ENCODE measurements at places on chromosomes 11 and 22.
A peak's percentile ranks its signal among the peaks of the same experiment; 100 is the strongest.

DNA sequence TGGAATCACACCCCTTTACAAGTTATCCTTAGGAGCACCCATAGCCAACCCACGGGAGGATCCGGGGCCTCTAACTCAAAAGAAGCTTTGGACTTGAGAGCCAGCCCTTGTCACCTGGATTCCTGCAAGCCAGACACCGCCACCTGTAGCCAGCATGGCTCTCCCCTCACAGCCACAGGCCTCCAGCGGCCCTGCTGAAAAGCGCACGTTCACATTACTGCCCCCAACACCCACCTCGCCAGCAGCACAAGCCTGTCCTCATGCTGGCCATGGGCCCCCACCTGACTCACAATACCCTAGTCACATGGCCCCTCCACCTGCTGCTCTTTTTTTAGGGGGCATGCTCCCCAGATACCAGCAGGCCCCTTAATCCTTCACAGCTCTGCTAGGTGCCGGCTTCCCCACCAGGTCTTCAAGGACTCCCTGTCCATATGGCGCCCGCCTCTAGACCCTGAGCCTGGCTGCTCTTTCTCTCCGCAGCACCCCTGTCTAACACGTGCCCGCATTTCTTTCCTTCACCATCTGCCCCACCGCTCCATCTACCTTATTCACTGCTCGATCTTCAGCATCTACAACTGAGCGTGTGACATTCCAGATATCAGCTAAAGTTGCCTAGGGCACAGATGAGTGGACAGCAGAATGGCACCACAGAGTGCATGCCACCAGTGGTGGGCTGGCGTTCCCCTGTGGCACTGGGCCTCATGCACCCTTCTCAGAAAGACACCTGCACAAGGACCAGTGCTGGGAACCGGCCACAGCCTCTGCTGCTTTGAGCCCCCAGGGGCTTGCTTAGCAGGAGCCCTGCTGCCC lies 6.6 kb downstream of the CARS1 start:
- no peak for DNase-seq

DNA sequence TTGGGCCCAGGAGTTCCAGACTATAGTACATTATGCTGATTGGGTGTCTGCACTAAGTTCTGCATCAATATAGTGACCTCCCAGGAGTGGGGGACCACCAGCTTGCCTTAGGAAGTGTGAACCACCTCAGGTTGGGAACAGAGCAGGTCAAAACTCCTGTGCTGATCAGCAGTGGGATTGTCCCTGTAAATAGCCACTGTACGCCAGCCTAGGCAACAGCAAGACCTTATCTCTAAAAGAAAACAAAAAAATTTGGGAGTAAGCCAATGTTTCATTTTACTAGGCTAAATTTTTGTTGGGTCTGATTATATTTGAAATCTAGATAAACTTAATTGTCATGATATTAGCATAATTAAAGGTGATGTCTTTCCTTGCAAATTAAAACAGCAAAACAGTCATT lies 3.4 kb downstream of the DEPDC5 start:
- no peak for DNase-seq

DNA sequence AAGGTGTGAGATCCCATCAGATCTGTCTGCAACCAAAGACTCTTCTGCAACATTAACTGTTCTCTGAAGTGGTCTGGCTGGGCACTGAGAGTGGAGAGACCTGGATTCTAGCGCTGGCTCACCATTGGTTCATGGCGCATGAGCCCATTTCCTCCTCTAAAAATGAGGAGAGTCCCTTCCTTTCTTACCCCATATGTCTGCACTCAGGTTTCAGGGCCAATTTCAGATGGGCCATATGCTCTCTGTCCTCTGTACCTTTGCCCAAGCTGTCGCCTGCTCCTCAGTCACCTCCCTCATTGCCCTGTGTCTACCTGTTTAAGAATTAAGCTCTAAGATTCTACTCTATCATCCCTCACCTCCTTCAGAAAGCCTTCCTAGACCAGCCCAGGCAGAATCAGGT lies 484.7 kb downstream of the INSC start:
- no peak for DNase-seq

- no peak for DNase-seq
Measured at GRCh38 chr11:104366321-104366734, 202.4 kb upstream of the PDGFD start.

- DNase-seq, result no peak
Measured at GRCh38 chr11:19713196-19714021, 772 bp downstream of the NAV2 start.

- no peak for DNase-seq
Measured at GRCh38 chr11:63841554-63841953, 2.6 kb downstream of the MARK2 start.

- no peak for DNase-seq
Measured at GRCh38 chr11:78586452-78587046, 11.9 kb upstream of the NARS2 start.

DNA sequence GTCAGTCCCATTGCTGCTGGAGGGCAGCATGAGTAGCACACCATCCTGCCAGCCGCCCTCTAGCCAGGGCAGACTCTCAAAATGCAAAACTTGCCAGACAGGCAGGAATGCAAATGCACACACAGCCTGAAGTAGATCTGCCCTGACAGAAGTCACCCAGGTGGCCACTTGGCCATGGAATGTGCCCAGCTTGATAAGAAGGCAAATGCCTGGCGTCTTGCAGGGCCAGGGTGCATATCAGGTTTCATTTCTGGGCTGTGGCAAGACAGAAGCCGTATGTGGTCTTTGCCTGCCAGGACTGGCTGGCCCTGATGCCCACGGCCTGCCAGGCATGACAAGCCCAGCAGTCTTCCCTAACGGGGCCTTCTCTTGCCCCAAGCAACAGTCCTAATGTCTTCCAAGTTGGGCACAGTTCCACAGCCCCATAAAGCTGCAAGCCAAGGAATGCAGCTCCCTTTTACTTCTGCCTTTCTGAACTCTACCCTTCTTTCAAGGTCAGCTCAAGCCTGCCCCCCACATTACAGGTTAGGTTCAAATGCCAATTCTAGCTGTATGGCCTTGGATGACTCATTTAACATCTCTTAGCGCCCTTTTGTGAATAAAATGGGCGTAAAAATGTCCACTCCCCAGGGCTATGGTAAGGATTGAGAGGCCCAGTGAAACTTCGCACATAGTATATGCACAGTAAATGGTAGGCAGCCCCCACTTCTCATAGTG lies 29.7 kb downstream of the POU2AF3 start:
- DNase-seq, result no peak

DNA sequence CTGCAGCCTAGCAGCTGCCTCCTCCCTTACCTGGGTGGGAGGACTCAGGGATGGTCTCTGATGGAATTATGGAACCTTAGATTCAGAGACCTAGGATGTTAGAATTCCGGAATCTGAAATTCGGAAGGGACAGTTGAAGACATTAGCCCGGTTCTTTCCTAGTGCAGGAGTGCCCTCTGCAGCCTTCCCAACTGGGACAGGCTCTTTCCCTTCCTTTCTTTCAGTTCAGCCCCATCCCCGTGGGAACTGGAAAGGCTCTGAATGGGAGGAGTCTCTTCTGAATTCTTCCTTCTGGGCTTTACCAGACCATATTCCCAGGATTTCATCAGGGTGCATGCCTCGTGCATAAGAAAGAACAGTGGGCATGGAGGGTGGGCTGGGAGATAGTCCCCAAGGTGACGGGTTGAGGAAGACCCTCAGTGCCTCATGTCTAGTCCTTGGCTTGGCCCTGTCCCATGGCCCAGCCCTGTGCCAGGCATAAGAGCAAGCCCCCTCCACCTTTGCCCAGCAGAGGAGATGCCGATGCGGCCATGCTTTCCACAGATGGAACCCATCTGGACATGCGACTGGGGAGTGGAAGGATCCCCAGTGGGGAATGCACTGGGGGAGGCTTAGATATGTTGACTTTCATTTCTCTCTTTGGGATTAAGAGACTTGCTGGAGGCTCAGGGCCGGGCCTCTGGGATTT lies 14.4 kb downstream of the DNAJB13 start:
- no peak for DNase-seq

- no peak for DNase-seq
Measured at GRCh38 chr11:93525601-93526345, 17.4 kb downstream of the SMCO4 start.

DNA sequence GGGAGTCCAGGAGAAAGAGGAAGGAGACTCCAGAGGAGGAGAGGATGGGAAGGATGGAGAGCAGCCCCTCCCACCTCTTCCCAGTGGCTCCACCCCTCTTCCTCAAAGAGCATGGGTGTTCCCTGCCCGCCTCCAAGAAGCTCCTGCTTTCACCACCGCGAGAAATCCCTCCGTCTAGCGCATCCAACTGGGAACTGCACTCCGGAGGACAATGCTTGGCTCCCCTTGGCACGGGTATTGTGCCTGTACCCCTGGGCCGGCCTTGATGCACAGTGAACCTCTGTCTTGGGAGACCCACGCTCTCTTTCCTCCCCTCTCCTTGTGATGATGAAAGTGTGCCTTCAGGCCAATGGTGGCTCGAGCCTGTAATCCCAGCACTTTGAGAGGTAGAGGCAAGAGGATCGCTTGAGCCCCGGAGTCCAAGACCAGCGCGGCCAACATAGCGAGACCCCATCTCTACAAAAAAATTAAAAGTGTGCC lies 14.9 kb upstream of the ADA2 start:
- no peak for DNase-seq

- DNase-seq, result peak; percentile 33
Measured at GRCh38 chr22:40009951-40010671, 15.4 kb downstream of the FAM83F start.

- no peak for DNase-seq
Measured at GRCh38 chr11:36425561-36426081, 84.5 kb downstream of the TRAF6 start.

DNA sequence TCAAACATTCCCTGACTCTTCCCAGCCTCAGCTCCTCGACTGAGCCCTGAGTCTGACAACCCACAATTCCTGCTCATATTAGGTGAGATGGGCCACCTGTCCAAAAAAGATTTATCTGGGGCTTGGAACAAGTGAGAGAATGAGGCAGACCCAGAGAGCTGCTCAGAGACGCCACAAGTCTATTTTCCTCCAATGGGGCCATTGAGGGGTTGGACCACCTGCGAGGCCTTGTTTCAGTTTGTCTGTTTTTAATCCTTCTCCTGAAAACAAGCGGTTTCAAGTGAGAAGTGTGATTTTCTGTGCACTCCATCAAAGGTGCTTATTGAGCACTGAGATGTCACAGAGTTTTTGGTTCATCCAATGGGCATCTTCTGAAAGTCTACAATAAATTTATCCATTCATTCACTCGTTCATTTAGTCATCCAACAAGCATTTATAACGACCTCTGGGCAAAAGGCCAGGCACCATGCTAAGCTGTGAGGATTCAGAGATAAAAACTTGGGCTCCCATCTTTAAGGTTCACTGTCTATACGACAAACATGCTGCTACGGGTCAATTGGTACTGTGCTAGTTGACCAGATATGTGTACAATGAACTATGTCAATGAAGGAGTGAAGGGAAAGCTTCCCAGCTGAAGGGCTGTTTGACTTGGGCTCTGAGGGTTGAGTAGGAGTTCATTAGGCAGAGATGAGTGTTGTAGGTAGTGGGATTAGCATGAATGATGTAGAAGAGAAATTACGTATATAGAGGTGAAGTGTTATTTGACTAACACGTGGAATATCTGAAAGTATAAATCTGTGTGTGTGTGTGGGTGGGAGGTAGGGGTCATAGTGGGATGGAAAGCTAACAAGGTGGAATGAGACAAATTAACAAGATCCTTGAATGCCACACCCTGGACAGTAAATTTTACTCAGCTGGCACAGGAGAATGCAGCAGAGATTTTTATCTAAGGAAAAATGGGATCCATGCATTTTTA lies 168.9 kb downstream of the MIAT start:
- no peak for DNase-seq

GRCh38 chr11:123576501-123576900 lies 77.9 kb downstream of the SCN3B start:
- DNase-seq, result no peak

DNA sequence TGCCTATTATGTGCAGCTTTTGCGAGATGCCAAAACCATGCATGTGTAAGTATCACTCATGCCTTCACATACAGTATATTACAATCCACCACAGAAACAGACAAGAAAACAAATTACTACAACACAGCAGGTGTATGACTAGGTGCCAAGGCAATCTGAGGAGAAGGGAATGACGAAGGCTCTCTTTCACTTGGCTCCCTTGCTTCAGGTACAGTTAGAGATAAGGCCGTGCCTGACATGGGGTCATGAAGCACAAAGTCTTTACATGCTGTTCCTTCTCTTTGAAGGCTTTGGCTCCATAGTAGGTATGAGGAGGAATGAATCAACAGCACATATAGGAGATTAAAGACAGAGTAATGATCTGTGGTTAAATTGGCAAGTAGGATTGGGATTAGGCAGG lies 65.2 kb upstream of the FSHB start:
- DNase-seq, result no peak

- no peak for DNase-seq
Measured at GRCh38 chr22:50626850-50627641, 906 bp downstream of the ARSA start.

- DNase-seq, result no peak
Measured at GRCh38 chr22:22161924-22162851, 82.4 kb upstream of the VPREB1 start.

DNA sequence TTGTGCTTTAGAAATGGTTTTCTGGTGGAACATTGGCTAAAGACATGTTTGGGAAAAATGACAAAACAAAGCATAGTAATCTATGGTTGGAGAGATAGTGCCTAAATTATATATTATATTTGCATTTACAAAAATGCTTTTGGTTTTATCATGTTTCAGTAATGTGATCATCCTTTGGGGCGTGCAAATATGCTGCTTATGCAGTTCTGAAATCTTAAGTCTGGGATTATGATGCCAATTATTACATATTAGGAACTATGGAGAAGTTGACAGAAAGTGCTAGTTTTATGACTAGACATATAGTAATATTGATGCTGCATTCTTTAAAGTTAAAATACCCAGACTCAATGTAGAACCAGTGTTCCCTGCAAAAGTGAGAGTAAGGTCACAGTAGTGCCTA lies 655.0 kb downstream of the METTL15 start:
- no peak for DNase-seq

GRCh38 chr11:2272946-2273280 lies 2.5 kb upstream of the ASCL2 start:
- no peak for DNase-seq

- no peak for DNase-seq
Measured at GRCh38 chr22:36103891-36104290, 56.7 kb downstream of the APOL3 start.

- no peak for DNase-seq
Measured at GRCh38 chr22:44884562-44884961, 125.2 kb downstream of the PHF21B start.

- no peak for DNase-seq
Measured at GRCh38 chr11:94018721-94019120, 2.4 kb upstream of the HEPHL1 start.

DNA sequence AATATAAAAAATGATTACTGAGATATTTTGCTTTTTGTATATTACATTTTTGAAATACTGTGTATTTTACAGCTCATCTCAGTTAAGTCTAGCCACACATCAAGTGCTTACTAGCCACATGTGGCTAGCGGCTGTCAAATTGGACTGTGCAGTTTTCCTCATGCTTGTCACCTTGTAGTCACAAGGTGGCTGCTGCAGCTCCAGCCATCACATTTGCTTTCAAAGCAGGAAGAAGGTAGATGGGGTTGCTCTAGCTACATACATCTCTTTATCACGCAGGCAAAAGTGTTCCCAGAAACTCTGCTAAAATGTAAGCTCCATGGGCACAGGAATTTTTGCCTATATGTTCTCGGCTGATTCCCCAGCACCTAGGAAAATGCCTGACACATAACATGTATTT lies 61.5 kb downstream of the MICAL2 start:
- no peak for DNase-seq

GRCh38 chr11:33615751-33616150 lies 84.9 kb downstream of the C11orf91 start:
- no peak for DNase-seq
